ENCODE measurements at places on chromosomes 1 and 21.

- no peak for DNase-seq
Measured at GRCh38 chr21:33969581-33969980, 54.0 kb upstream of the ATP5PO start.

GRCh38 chr1:117368116-117369108 is 1.2 kb downstream of the MAN1A2 start:
- peak; percentile 41 for DNase-seq

- DNase-seq = no peak
Measured at GRCh38 chr1:225937048-225937968, 3.7 kb downstream of the LEFTY2 start.

DNA sequence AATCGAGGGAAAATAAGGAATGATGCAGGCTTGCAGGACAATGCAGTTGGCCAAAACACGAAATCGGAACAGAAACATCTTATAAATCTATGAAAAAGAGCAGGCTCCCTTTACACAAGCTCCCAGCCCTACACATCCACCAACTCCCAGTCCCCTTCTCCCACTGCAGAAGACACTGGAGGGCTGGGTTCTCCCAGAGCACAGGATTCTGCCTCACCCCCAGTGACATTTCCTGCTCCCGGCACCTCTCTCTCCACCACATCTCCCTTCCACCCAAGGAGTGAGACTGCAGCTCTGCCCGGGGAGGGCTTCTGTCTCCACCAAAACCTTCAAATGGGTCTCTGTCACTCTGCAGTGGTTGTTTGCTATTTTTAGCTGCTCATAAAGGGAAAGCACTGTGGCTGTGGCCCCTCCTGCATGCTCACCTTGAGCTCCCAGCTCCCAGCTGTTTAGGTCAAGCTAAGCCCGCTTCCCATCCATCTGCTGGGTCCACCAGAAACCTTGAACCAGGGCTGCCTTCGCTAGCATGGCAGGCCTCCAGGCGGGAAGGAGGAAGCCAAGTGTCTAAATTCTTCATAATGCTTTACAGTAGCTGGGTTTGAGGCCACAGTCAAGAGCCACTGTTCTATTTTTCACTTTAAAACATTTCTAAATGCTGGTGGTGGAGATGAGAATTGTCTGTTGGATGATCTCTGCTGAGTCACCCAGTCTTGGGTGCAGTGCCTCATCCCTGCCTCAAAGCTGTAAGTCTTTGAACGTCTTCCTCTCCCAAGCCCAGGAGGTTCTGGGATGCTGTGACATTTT is 3.3 kb upstream of the C2CD2 start:
- DNase-seq = peak; percentile 61

GRCh38 chr1:240351690-240352089 is 260.0 kb downstream of the FMN2 start:
- DNase-seq = peak; percentile 29
